ENCODE measurements at places on chromosomes 12 and 14. TPM values are rescaled to one million over a fixed set of nuclear protein-coding genes. Genes with fewer than 3 reads are reported as not detected.

The TAS2R42 gene
- not detected for total RNA-seq

The NOXRED1 gene
- not detected for total RNA-seq

The B3GNT4 gene
- 0.37 TPM for total RNA-seq

The PTGR2 gene
- total RNA-seq, result 6.4 TPM

The IRAK4 gene
- total RNA-seq, result 6.1 TPM
